ENCODE measurements at places on chromosomes 7 and 10.

- peak; percentile 35 for DNase-seq
Measured at GRCh38 chr7:10973942-10974911, 555 bp downstream of the PHF14 start.

- no peak for DNase-seq
Measured at GRCh38 chr10:100014071-100014762, 4.5 kb upstream of the DNMBP start.

DNA sequence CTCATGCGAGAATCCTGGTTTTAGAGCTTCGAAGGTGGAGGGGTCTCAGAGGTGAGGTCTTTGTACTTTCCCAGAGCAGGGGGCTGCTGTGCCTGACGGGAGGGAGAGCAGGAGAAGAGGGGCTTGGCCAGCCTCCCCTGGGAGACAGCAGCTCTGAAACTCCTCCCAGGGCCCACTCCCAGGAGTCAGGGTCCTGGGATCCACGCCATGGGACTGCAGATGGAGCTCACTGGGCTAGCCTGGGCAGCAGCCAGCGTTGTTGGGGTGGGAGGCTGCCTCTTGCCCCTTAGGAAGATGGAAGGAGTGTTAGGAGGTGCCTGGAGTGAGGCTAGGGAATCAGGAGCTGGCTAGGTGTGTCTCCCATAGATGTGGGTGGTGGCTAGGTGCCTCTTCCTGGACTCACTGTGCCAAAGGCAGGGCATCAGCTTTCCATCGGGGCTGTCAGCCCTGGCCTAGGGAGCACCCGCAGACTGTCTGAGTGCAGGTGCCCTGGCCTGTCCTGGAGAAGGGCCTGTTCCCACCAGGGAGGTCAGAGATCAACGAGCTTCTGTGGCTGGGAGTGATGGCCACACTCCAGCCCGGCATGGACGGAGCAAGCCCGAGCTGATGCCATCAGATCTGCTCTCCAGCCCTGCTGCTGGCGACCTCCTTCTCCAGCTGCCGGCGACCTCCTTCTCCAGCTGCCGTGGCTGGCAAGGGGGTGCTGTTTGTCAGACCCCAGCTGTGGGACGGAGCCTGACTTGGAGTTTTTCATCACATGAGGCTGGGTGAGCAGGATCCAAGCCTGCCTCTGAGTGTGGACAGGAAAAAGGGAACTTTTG, 111.3 kb downstream of the PTPN20 start:
- no peak for DNase-seq

DNA sequence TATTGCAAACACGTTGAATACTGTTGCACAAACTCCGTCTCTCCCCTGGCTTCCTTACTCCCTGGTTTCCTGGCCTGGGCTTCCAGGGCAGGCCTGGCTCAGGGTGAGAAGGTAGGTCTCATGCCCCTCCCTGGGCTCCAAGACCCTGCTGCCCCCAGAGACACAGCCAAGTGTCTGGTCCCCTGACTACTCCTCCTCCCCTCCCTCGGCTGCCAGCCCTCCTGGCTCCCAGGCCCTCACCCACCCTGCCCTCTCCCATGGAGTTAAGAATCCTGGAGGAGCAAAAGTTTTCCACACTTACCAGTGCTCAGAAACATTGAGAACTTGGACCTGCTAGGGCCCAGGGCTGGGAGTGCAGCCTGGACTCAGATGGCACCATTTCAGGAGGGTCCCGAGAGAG, 47.2 kb upstream of the RABGEF1 start:
- no peak for DNase-seq

DNA sequence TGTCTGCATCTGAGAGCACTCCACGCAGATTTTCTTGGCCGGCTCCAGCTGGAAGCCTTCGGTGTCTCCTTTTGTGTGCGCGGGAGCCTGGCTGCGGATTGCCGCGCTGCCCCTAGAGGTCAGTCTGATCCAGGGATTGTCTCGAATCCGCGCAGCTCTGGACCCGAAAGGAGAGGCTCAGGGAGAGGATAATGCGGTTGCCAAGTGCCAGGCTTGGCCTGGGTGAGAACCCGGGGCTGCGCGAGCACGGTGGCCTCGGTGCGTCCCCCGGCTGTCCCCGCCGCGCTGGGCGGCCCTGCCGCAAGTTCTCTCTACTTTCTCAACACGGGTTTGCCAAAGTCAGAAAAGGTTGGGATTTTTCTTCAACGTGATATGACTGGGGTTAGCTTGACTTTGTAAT, 140.9 kb downstream of the ADCYAP1R1 start:
- no peak for DNase-seq

DNA sequence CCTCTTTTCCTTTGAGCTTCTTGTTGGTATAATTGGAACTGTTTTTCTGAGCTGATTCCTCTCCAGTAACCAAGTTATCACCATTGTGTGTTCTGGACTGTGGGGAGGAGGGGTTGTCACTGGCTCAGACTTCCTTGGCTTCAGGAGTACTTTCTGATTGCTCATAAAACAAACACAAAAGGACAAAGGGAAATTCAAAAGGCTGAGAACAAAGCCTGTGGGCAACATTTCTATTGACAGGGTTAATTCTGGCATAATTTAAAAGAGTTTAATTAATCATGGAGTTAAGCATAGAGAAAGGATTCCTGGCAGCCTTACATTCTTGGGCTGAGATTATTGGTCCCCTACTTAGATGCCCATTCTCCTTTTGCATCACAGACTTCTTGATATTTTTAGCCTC, 222.9 kb upstream of the KMT2E start:
- DNase-seq = no peak

DNA sequence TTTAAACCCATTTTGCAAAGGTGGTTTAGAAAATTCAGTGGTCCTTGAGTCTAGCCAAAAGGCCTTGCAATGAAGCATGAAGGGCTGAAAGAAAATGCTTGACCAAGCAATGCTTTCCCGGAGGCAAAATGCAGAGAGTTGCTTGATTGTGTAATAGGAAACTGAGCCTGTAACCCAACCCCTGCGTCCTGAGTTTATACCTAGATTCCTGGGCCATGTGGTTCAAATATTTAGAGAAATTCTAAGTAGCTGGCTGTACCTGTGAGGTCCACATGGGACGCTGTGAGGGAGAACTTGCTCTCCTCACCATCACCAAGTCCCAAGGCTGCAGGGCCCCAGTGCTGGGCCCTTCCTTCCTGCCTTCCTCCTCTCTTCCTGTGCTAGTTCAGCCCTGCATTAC, 45.7 kb downstream of the CXCL12 start:
- no peak for DNase-seq

GRCh38 chr7:155129186-155129585, 59.1 kb downstream of the HTR5A start:
- DNase-seq = no peak

GRCh38 chr7:159271781-159272180, 127.1 kb upstream of the VIPR2 start:
- no peak for DNase-seq

DNA sequence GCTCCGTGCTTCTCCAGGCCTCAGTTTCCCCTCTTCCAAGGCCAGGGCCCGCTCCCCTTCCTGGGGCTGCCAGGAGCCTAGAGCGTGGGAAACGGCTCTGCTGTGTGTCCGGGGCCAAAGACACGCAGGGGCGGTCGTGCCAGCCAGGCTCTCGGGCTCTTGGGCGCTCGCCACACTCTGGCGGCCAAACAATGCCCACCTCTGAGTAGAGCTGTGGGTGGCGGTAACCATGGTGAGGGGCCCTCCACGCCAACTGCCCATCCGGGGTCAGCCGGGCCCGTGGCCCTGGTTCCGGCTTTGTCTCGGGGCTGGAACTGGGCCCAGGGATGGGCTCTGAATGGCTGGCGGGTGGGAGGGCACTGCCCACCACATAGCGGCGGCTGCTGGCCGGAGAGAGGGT, 16.0 kb downstream of the GRIFIN start:
- no peak for DNase-seq

DNA sequence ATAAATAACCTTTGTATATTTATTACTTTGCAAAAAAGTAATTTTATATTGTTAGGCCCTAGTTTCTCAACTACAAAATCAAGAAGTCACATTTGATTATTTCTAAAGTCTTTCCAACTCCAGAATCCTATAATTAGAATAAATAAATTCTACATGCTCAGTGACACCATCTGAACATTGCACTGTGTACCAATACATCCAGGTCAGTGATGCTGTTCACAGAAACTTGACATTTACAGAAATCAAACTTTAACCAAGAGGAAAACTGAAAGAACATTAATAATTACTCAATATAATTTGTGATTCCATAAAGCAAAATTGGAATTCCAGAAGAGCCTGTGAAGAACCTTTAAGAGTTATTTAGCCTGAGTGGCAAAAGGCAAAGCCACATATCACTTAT, 104.0 kb upstream of the FAM133B start:
- no peak for DNase-seq

GRCh38 chr7:157028199-157028903, 17.9 kb upstream of the MNX1 start:
- DNase-seq = no peak

- DNase-seq = no peak
Measured at GRCh38 chr10:62851442-62851841, 35.3 kb upstream of the EGR2 start.

- DNase-seq = no peak
Measured at GRCh38 chr10:123284022-123284421, 129.8 kb downstream of the BUB3 start.

DNA sequence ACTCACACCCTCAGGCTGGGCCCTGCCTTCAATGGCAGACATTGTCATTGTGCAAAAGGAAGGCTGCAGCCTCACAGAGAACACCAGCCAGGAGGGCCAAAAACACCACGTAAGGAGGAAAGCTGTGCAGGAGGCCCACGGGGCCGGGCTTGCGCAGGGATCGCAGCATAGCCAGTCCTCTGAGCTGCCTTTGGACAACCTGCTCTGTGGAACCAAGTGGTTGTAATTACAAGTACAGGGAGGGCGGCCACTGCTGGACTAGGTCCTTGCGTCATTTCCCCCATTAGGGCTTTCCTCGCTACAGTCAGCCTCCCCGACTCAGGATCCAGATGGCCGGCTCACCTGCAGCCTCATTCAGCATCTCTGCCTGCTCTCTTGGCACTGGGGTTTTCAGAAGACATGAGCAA, 66.9 kb downstream of the FAM53B start:
- DNase-seq = no peak

- DNase-seq = no peak
Measured at GRCh38 chr7:241513-241912, 48.5 kb upstream of the FOXL3 start.

GRCh38 chr7:48088559-48089045, 463 bp upstream of the UPP1 start:
- no peak for DNase-seq

GRCh38 chr10:4067531-4067930, 282.5 kb upstream of the KLF6 start:
- DNase-seq = peak; percentile 19

DNA sequence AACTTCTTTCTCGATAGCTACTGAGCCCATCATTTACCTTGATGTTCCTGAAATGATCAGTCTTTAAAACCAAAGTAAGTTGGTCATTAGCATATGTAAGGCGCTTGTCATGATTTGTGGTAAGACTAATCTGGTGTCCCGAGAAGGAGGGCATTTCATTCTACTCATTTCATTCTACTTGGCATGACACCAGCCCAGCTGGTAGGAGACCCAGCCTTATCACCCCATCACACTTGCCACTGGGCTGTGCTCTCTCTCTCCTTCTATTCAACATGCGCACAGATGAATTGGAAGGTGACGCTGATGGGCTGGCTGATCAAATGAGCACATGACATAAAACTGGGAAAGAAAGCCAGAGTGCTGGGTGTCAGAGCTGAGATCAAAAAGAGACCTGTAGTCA, 65.7 kb downstream of the CRTAC1 start:
- DNase-seq = no peak

GRCh38 chr10:35420827-35421552, 84.7 kb downstream of the CCNY start:
- no peak for DNase-seq

- DNase-seq = no peak
Measured at GRCh38 chr7:93293229-93293628, 61.1 kb downstream of the VPS50 start.

DNA sequence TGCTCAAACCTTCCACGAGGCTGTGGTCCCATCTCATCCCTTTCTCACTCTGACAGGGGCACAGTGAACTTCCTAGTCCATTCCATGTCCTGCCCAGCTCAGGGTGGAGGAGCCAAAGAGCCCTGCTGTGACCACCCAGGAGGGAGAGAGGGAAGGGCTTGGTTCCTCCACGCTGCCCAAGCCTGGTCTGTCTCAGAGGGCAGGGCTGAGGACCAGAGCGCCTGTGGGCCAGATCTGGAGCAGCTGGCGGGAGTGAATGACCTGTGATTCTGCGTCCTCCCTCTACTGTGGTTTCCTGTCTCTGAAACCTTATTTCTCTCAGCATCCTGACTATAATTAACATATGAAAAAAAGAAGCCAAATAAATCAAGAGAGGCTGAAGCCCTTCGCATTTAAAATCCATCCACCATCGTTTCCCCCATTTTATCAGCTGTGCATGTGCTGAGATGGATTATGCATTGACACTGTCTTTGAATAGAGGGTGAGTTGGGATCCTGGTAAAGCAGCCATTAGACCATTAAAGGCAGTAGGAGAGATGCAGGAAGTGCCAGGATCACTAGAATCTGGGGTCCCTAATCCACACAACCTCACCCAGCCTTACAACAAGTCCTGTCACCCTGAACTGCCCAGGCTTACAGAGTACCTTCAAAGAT, 165.6 kb downstream of the DPP6 start:
- no peak for DNase-seq

GRCh38 chr7:138934861-138935260, 46.3 kb downstream of the KIAA1549 start:
- no peak for DNase-seq

DNA sequence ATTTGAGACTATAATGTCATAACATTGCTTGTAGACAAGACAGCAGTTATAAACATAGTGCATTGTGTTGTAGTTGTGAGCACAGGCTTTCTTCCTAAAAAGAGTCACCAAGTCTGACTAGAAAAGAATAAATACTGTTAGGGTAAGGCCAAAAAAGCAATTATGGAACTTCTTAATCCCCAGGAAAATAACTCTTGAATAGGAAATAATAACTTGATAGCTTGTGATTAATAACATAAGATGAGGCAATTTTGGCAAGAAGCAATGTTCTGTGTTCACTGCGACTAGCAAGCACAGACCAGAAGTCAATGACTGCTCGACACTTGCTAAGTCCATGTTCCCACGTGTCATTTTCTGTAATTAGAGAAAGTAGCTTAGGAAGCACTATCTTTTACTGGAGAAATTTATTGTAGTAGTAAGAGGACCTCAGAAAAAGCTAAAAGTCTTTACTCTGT, 97.1 kb downstream of the AGMO start:
- DNase-seq = no peak

DNA sequence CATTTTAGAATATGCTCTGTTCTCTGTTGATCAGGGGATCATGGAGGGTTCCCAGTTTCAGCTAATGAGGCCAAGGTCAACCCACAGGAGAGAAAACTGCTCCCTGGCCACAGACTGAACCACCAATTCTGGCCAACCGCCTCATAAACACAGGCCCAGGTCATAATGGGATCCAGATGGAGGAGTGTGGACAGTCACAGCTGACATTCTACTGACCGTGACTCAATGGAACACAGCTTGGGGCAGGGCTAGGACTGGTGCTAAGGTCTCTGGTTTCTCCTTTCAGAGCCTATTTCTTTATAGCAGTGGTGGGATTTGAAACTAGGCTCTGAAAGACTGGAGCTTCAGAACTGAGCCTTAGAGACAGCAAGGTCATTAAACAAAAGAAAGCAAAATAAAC, 68.3 kb downstream of the HIPK2 start:
- DNase-seq = no peak
